ENCODE measurements at places on chromosomes 11 and 22. TPM values are rescaled to one million over a fixed set of nuclear protein-coding genes. Genes with fewer than 3 reads are reported as not detected.

Gene ARHGAP20
- total RNA-seq, result 2.2 TPM

Gene ARFIP2
- 14.0 TPM for total RNA-seq

Gene HBG1
- not detected for total RNA-seq

Gene CDC42EP2
- 16.6 TPM for total RNA-seq

Gene PTDSS2
- 11.5 TPM for total RNA-seq

DNA sequence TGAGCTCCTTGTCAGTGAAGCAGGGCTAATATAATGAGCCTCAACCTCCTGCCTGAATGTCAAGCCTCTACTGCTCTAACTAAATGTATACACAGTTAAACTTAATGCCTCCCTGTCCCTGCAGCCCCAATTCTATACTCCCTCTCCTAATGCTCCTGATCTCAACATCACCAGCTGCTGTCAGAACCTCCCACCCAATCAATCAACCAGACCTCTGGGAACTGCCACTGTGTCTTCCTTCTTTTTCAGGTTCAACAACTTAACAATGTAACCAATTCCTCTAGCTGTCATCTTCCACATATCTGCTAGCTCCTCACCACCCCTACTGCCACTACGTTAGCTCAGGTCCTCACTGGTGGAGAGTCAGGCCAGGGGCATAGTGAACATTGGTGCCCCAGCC, 339.8 kb upstream of the NARS2 start:
- no peak for DNase-seq

- no peak for DNase-seq
These were observed 66.2 kb upstream of the POU2AF2 start for GRCh38 chr11:111179184-111179910.

- no peak for DNase-seq
These were observed 50.4 kb downstream of the TPCN2 start for GRCh38 chr11:69099180-69099579.

GRCh38 chr11:74237541-74237940, 66.5 kb downstream of the PPME1 start:
- no peak for DNase-seq

- DNase-seq, result no peak
These were observed 24.2 kb upstream of the ANKK1 start for GRCh38 chr11:113363406-113363805.

- DNase-seq, result no peak
These were observed 320.5 kb downstream of the AASDHPPT start for GRCh38 chr11:106397787-106398501.

DNA sequence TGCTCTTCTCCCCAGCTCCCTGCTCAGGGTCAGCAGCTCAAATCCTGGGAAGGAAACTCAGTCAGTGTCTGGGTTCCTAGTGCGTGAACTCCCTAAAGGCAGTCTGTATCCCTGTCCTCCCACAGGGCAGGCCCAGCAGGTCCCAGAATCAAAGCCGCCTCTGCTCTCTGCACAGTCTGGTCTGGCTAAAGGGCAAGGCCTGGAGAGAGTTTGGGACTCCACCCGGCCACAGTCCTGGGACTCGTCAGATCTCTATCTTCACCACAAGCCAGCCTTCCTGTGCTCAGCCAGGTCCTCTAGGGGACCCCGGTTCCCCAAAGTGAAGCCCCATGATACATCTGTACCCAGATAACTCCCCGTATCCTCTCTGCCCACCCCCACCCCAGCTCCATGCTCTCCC, 56.2 kb upstream of the CSNK2A3 start:
- DNase-seq, result no peak

DNA sequence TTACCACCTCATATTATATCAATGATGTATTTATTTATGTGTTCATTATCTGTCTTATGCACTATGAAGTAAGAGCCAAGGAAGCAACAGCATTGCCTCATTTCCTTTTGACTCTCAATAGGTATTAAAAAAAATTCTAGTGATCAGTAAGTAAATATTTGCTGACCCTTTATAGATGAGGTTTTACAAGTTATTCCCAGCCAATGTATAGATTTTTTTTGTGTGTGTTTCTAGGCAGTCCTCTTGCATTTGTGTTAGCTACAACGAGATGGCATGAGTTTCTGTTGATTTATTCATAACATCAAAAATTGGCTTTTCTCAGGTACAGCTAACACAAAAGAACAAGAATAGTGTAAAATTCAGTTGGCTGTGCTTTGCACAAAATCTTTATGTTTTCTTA, 4.7 kb downstream of the OR1S2 start:
- no peak for DNase-seq

DNA sequence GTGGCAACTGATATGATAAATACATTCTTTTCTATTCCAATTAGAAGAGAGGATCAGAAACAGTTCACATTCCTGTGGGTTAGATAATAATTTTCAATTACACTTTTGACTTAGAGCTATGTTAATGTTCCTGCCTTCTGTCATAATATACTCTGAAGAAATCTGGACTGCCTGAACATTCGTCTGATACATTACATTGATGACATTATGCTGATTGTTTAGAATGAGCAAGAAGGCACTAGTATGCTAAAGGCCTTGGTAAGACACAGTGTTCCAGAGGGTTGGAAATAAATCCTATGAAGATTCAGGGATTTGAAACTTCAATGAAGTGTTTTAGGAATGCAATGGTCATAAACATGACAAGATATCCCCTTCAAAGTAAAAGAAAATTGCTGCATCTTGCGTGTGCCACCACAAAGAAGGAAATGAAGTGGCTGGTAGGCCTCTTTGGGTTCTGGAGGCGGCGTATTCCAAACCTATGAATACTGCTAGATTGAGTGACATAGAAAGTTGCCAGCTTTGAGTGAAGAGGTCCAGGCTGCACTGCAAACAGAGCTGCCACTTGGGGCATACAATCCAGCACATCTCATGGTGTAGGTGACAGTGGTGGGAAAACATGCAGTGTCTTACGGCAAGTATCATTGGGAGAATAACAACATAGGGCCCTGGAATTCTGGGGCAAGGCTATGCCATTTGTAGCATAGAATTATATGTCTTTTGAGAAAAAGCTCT, 21.2 kb upstream of the PDE3B start:
- DNase-seq, result no peak

DNA sequence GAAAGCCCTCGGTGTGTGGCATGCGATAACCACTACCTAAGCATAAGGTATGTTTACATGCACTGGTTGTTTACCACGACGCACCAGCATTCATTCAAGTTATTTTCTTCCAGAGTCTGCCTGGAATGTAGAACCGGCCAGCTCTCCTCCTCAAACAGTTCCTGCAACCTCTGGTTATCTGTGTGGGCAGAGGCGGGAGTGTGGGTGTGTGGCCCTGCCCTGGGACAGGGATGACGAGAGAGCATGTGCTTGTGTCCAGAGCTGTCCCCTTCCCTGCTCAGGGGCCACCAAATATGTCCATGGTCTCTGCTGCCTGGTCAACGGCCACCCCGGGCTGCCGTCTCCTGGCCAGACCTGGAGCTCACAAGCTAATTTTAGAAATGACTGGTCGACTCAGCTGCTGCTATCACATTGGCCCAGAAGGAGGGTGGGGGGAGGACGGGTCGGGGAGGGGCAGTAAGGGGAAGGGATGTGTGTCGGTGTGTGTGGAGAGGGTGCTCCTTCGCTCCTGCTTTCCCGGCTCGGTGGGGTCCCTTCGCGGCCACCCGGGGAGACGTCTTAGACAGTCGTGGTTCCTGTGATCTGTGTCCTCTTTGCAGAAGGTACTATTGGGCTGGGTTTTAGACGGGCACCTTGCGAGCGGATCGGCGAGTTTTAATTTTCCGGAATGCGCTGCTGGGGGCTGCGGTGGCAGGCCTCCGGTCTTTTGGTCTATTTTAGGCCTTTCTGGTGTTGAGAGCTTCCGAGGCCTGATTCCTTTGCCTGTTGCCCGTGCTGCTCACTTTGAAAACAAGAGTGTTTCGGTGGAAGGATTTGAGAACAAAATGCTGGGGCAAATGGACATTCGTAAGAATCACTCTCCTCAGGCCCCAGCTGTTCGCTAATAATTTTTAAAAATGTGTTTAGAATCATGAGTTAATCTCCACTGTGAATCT, at the start of gene MYO18B:
MYO18B (plus strand) TSS at position 497 of the 935 bp plus-strand sequence. CDS start 18,905 bp downstream, outside the sequence.
- DNase-seq, result no peak

GRCh38 chr11:35623621-35624168, 5.4 kb downstream of the FJX1 start:
- DNase-seq, result peak; percentile 54

- DNase-seq, result no peak
These were observed 34.1 kb upstream of the TOLLIP start for GRCh38 chr11:1343391-1344055.
